ENCODE measurements at places on chromosomes 13 and 19.

DNA sequence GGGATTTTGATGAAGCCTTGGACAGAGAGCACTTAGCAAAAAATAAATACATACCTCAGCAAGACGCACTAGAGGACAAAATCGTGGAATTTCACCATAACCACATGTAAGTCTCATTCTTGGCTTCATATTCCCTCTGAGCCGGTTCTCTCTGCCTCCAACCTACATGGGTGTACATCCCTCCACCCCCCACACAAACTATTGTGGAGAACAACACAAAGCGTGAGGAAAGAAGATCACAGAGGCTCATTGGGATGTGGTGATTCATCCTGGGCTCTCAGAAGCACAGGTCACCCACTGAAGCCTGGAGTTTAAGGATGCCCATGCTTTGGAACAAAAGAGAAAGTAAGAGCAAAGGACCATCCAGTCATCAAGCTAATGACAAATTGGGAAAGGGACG, 192.2 kb downstream of the STK24 start:
- no peak for DNase-seq

- DNase-seq, result peak; percentile 19
These were observed 60.8 kb downstream of the AP1M1 start for GRCh38 chr19:16258440-16258903.

- DNase-seq, result no peak
These were observed 7.9 kb downstream of the TLE5 start for GRCh38 chr19:3054265-3054971.

DNA sequence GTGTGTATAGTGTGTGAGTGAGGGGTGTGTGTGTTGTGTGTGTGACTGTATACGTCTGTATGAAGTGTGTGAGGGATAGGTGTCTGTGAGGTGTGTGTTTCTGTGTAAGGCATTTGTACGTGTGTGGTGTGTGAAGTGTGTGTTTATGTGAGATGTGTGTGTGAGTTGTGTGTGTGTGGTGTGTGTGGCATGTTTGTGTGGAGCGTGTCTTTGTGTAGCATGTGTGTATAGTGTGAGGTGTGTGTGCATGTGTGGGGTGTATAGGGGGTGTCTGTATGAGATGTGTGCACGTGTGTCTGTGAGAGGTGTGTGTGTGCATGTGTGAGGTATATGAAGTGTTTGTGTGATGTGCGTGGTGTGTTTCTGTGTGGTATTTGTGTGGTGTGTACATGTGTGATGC, 13.2 kb upstream of the TNFRSF19 start:
- no peak for DNase-seq

DNA sequence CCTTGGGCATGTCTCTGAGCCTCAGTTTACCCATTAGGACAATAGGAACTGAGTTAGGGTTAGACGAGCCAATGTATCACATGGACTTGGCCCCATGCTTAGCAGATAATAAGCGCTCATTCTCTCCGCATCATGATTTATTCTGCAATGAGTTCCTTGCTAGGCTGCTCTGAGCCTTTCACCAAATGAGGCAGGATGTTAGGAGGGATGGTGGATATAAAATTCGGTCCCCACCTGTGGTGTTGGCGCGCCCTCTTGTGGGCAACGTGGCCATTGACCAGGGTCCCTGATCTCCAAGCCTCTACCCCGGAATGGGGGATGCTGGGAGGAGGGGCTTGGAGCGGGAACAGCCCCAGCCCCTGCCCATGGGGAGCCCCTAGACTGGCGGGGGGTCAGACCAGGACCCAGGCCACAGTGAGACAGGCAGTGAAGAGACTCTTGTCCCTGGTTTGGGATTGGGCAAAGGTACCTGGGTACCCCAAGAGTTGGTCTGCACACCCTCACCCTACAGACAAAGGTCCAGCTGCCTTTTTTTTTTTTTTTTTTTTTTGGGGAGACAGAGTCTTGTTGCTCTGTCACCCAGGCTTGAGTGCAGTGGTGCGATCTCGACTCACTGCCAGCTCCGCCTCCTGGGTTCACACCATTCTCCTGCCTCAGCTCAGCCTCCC, 43.9 kb downstream of the CERS4 start:
- DNase-seq, result peak; percentile 67

Measured in C1 segment of cervical spinal cord (tissue), 14 donors.